ENCODE measurements at places on chromosomes 3 and 15.

- no peak for DNase-seq
These were observed 27.6 kb downstream of the HDAC11 start for GRCh38 chr3:13507570-13508339.

- DNase-seq = no peak
These were observed 62.1 kb downstream of the NR2F2 start for GRCh38 chr15:96392380-96393208.

DNA sequence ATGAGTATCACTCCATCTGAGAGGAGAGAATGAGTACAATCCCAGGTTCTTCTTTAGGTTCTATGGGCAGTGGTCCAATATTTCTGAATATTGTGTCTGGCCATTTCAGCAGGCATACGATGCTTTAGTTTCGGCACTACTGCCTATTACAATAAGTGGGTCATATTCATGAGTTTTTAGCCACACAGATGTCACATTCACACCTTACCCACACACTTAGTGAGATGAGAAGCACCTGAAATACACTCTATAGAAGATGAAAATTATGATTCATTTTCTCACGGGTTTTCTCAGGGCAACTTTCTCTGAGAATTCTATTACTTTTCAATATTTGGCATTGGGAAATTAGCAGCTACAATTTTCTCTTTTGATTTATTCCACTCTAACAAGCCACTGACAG is 132.2 kb downstream of the TGFBR2 start:
- DNase-seq = no peak

GRCh38 chr3:188964957-188965356 is 206.8 kb upstream of the TPRG1 start:
- DNase-seq = no peak

GRCh38 chr3:39196671-39197356 is 4.4 kb upstream of the XIRP1 start:
- DNase-seq = no peak

GRCh38 chr3:10437272-10437994 is 68.0 kb downstream of the ATP2B2 start:
- DNase-seq = peak; percentile 23

DNA sequence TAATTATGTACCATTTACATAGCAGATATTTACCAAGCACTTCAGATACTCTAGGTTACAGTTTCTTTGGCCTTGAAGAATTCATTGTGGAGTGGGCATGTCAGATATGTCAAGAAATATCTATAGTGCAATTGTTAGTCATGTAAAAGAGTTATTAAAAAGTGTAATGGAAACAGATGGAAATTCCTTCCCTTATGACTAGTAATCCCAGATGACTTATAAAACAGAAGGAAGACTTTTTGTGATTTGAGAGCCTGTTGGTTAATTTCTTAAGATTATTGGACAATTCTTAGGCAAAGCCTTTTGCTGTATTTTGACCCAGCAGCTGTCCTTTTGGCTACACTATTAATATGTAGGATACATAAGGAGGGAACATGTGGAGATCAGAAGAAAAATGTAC is 708.9 kb upstream of the NECTIN3 start:
- no peak for DNase-seq

- no peak for DNase-seq
These were observed 283.8 kb upstream of the ROBO1 start for GRCh38 chr3:80051602-80051962.

DNA sequence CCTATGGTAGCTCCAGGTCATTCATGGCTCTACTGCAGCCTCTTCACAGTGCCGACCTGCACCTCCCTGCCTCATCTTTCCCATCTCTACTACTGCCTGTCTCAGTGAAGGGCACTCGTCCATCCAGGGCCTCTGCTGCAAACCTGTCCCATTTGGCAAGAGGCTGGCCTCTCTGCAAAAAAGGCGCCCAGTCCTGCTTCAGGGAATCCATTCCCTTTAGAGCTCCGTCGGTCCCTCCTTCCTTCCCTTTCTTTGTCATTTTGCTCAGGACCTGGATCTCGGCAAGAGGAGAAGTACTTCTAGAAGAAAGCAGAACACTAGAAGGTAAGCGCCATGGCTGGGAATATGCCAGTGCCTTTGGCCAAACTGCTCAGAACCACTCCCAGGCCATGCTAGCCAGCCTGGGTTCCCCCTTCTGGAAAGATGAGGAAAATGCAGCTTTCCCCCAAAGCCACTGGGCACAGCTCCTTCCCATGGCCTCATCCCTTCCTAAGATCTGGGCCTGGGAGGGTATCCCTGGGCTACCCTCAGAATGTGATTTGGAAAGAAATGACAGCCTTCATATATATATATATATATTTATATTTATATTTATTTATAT is 6.4 kb upstream of the ISL2 start:
- DNase-seq = no peak

DNA sequence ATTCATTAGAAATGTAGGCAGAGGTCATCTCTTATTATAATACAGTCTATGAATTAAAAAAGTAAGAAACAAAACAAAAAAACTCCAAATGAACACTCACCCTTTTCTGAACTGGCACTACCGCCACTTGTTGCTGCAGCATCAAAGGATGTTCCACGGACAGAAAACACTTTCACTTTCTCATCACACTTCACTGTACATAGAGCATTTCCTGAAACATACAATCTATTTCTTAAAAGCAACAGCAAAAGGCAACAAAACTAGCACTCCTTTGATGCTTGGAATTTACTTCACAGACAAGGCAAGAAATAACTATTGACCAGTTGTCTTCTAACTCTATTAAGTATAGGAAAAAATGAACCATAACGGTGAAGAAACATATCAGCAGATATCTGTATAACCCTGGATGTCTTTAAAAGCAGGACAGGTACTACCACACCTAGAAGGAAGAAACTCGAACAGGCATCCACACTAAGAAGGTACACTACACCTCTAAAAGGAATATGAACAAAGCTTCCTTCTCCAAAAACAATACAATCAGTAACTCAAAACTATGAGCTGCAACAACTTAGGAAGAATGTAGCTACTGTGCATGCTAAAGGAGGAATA is 24.9 kb downstream of the ETFA start:
- DNase-seq = no peak

GRCh38 chr3:5891711-5892110 is 704.2 kb downstream of the EDEM1 start:
- no peak for DNase-seq

DNA sequence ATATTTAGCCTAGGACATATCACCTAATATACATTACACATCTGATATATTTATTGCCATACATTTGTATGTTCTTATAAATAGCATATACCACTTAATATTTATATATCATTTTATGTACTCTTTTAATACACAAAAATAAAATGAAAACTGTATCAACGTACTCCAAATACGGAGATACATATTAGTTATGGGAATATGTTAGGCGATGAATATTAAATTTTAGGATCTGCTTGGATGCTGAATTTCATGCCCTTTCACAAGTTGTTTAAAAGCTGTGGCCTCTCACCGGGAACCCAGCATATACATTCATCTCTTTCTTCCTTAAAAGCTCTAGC is 50.6 kb downstream of the ZIC4 start:
- no peak for DNase-seq

GRCh38 chr3:25084016-25084415 is 344.0 kb upstream of the RARB start:
- DNase-seq = no peak

DNA sequence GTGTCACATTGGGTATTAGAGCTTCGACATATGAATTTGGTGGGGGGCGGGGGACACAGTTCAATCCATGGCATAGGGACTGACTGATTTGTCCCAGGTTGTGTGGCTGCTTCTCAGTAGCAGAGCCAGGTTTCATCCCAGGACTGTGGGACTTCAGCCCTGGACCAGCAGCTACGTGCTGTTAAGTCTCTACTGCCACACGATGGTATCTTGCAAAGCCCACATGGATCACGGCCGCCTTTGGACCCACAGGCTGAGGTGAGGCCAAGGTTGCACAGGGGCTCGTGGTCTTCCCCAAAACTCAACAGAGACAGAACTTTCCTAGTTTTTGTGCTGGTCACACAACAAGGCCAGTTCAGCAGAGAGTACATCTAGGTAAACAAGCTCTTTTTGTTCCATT is 97.4 kb downstream of the LRRK1 start:
- DNase-seq = no peak

- DNase-seq = no peak
These were observed 702.9 kb upstream of the NAALADL2 start for GRCh38 chr3:174156200-174156599.

DNA sequence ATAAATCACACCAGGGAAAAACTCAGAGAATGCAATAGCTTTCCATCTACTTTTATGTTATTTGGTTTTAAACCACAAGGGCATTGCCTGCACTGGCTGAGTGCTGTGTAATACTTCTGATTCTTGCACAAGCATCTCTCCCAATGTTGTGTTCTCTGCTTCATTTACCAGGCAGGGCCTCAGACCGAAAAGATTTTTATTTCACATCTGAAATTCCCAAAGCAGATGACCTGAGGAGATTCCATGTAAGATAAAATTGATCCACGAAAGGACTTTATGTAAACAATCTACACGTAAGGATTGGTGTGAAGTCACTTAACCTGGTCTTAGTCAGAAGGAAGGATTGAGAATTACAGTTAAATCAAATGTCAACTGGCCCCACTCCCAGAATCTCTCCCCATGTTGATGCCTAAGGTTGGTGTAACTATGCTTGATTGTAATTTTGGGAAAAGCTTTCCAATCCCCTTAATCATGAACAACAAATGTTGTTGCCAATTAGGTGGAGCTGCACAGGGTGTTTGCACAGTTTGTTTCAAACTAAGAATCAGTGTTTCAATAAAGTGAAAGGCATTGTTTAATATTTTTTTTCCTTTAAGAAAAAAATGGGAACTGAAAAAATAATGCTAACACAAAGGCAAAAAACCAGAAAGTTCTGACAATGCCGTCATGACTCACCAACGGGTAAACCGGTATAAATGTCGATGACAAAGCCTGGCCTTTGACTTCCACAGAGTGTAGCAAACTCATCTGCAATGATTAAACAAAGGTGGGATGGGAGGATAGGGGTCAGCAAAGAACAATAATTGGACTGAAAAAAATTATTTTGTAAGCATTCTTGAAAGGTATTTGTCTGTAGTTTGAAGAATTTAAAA is 128.6 kb downstream of the DUT start:
- no peak for DNase-seq

DNA sequence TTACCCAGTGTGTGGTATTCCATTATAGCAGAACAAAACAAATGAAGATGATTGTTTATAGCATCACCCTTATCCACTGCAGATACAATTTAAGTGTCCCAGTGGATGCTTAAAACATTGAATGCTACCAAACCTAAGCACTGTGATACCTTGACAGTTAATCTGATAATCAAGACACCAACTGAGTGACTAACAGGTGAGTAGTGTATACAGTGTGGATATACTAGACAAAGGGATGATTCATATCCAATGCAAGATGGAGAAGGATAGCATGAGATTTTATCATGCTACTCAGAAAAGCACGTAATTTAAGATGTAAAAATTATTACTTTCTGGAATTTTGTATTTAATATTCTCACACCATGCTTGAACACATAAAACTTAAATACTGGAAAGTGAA is 1449.0 kb downstream of the OTOL1 start:
- DNase-seq = no peak

DNA sequence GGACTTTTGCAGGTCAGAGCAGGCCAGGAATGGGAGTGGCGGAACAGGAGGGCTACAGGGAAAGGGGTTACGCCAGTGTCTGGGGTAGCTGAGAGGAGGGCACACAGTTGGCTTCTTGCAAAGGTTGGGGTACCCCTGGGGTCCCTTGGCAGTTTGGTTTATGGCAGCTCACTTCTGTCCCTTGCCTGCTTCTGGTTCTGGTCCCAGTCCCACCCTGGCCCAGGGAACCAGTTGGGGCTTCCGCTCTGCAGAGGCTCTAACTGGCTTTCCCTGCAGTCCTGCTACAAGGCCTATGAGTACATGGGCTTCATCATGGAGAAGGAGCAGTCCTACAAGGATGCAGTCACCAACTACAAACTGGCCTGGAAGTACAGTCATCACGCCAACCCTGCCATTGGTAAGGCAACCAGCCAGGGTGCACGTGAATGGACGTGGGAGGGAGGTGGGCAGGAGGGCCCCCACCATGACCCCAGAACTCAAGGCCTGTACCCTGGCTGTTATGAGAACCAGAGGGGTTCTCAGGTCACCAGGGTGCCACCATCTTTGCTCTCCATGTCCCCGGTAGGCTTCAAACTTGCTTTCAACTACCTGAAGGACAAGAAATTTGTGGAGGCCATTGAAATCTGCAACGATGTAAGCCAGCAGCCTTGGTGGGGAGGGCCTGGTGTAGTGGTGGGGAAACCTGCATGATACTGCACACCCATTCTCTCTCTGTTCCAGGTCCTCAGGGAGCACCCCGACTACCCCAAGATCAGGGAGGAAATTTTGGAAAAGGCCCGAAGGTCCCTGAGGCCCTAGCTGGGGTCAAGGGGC is 15.2 kb downstream of the CSRNP1 start:
- no peak for DNase-seq

- DNase-seq = no peak
These were observed at the start of gene KCNMB2 for GRCh38 chr3:178536211-178537079. KCNMB2 (plus strand) TSS chr3:178536436.

DNA sequence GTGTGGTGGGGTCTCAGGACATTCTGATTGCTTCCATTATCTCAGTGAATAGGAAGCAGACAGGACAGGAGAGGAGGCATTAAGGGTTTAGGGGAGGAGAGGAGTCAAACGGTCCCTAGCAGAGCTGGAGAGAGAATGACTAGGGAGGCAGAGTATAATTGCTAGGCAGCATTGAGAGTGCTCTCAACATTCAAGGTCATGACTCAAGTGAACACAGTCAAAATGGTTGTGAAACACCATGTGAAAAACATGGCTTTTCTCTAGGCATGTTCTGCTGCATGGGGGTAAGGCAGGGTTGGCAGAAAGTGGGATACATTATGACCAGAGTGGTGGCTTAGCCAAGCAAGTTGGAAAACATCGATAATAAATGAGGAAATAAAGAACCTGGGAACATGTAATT is 19.5 kb upstream of the HRH1 start:
- no peak for DNase-seq

DNA sequence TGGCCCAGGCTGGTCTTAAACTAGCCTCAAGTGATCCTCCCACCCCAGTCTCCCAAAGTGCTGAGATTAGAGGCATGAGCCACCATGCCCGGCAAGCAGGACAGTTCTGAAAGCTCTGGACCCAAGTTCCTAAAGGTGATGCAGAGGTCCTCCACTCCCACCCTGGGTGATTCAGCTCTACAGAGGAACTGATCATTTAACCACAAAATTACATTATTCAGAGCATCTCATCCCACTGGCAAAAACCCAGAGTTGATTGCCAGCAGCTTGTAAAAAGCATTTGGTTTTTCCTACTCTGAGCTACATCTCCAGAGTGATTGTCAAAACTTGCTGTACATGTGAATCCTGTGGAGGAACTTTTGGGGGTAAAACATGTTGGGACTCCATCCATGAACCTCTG is 60.2 kb downstream of the SLTM start:
- no peak for DNase-seq

DNA sequence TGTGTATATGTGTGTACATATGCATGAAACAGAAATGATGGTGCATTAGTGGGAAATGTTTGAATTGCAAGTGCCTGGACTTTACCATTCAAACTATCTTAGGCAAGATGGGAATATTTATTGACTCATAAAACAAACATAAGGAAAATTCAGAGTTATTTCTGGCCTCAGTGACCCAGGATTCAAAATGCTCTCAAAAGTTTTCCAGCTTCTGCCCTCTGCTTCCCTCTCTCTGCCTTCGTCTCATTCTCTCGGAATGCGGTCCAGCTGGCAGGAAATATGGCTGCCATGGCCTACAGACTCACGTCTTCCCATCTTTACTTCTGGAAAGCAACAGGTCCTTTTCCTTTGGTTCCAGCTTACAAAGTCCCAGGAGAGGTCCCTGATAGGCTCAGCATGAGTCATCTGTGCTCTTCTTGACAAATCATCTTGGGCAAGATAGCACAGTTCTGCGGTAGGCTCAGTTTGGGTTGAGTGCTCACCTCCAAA is 8.7 kb upstream of the ZNF774 start:
- no peak for DNase-seq
